ENCODE measurements at places on chromosomes 3 and 15.

DNA sequence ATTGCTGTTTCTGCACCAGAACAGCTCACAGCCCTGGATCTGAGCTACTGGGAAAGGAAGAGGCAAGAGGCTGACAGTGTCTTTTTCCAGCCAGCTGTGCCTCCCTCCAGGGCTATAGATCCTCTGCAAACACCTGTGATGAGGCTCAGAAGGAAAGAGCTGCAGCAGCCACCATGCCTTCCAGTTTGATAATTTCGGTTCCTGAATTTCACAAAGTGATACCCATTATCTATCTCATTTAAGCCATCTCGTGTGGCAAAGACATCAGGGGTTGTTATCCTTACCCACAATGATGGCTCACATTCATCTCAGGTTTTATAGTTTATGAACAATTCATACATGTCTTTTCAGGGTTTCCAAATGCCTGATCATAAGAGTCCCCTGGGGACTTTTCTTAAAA, 1.8 kb upstream of the LARP6 start:
- DNase-seq, result no peak

- no peak for DNase-seq
Observed at GRCh38 chr3:113166719-113167492, 44.5 kb upstream of the BOC start.

- no peak for DNase-seq
Observed at GRCh38 chr3:182212479-182213076, 500.9 kb downstream of the SOX2 start.

- DNase-seq, result no peak
Observed at GRCh38 chr3:100184948-100185570, 70.8 kb upstream of the FILIP1L start.

DNA sequence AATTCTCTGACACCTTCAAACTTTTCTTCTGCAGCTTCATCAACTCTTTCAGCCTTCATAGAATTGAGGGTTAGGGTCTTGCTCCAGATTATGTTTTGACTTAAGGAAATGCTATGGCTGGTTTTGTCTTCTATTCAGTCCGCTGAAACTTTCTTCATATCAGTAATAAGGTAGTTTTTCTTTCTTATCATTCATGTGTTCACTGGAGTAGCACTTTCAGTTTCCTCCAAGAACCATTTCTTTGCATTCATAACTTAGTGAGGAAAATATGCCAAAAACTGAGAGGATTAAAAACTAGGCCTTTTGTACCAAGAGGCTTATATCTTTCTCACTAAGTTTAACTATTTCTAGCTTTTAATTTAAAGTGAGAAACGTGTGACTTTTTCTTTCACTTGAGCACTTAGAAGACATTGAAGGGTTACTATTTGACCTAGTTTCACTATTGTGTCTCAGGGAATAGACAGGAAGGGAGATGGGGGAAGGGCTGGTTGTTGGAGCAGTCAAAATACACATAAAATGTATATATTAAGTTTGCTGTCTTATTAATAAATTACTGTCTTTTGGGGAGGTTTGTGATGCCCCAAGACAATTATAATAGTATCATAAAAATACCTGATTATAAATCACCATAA, 1110.1 kb downstream of the TBL1XR1 start:
- no peak for DNase-seq

DNA sequence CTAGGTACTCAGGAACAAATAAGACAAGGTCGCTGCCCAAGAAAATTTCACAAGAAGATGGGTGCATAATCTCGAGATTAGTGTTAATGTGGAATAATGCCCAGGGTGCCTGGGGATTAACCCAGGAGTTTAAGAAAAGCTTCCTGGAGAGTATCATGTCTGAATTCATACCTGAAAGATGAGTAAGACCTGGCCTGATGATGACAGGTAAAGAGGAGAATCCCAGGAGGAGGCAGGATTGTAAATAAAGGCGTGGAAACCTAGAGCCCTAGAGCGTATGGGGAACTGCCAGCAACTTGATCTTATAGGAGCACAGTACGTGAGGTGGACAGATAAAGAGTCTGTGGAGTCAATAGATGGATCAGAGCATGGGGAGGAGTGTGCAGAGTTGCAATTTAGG, 43.0 kb downstream of the ARRDC4 start:
- no peak for DNase-seq

- DNase-seq, result no peak
Observed at GRCh38 chr15:46034755-46035154, 399.9 kb downstream of the SQOR start.

DNA sequence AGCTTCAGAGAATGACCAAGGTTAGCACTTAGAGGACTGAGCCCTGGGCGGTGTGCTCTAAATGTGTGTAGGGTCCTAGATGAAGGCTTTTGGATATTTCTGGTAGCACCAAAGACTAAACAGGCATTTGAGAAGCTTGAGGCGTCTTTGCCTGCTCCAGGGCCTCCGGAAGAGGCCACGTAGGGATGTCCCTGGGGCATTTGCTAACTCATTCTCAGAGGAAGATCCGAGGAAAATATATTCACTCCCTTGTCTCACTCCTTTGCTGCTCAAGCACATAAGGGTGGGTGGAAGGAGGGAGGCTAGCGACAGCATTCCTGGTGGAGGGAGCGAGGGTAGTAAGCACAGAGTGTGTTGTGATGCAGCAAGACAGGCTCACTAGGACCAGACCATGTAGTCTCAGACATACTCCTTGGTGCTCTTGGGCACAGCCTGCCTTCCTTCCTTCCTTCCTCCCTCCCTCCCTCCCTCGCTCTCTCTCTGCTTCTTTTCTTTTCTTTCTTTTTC, 38.5 kb upstream of the XCR1 start:
- no peak for DNase-seq

GRCh38 chr3:164360738-164361406, 717.4 kb downstream of the SI start:
- no peak for DNase-seq

DNA sequence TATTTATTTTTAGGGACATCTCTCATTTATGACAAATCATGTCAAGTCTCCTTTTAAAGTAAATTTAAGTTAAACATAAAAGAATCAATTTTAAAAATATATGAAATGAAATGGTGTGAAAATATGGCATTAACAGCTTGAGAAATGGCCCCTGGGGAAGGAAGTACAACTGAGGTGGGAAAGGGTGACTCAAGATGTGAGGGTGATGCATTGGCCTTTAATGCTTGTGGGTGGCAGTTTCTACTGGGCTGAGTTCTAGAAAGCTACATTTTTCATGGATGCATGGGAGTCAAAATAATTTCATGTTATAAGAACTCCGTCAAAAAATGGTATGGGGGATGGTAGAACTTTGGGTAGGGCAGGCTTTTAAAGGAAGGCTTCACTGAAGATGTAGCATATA, 708.8 kb upstream of the CFAP20DC start:
- no peak for DNase-seq

GRCh38 chr3:183541738-183542137, 13.8 kb downstream of the KLHL6 start:
- DNase-seq, result no peak

DNA sequence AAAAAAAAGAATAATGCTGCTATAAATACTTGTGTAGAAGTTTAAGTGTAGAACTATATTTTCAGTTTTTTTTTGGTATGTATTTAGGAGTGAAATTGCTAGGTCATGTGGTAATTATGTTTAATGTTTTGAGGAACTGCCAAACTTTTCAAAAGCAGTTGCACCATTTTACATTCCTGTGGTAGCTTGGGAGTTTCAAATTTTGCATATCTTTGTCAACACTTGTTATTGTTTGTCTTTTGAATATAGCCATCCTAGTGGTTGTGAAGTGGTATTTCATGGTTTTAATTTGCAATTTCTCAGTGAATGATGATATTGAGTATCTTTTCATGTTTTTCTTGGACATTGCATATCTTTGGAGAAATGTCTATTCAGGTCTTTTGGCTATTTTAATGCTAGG, 30.4 kb downstream of the SKIL start:
- DNase-seq, result no peak

- no peak for DNase-seq
Observed at GRCh38 chr3:63090656-63091055, 187.5 kb upstream of the SYNPR start.

GRCh38 chr3:119743921-119744320, 38.0 kb upstream of the NR1I2 start:
- DNase-seq, result no peak

DNA sequence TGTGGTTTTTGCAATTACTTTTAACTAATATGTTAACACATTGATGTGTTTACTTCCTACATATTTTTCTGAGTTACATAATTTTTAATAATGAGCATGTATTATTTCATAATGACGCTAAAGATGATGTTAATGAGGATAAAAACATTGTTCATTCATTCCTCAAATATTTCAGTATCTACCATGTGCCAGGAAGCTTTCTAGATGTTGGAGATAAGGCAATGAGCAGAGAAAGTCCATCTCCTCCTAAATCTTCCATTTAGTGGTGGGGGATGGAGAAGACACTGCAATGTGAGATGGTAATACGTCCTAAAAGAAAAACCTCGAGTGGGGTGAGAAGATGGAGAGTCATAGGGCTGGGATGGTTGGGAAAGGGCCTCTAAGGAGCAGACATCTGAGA, 132.7 kb downstream of the MYLK start:
- no peak for DNase-seq

DNA sequence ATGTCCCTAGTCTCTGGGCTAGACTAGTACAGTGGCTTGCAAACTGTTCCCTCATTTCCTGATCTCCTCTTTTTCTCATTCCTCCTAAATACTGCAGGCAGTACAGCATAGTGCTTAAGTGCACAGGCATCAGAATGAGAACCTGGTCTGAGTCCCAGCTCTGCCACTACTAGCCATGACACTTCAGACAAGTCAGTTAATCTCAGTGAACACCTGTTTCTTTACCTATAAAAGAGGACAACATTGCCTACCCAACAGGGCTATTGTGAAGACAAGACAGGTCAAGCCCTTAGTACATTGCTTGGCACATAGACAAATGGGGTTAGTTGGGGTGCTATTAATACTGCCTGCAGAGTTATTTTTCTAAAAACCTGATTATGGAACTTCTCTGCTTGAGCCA, 113.3 kb downstream of the RYR3 start:
- DNase-seq, result no peak

DNA sequence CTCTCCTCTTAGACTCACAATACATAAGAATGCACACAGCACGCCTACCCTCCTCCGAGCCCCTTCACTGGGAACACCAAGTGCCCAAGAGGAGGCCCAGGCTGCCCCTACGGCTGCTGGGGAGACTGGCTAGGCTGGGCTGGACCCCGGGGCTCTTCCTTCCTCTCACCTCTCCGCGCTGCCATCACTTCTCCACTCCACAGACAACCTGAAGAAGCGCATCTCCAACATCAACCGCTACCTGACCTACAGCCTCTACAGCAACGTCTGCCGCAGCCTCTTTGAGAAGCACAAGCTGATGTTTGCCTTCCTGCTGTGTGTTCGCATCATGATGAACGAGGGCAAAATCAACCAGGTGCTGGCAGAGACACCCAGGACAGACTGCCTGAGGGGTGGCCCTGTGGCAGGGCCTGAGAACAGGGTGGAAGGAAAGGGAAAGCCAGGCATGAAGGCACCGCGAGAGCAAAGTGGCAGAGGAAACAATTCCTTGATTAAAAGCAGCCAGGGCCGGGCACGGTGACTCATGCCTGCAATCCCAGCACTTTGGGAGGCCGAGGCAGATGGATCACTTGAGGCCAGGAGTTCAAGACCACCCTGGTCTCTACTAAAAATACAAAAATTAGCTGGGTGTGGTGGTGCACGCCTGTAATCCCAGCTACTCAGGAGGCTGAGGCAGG, 51.6 kb downstream of the SEMA3G start:
- DNase-seq, result no peak

- DNase-seq, result no peak
Observed at GRCh38 chr3:55089211-55089610, 161.4 kb upstream of the LRTM1 start.

GRCh38 chr3:190384309-190384756, 3.6 kb upstream of the CLDN16 start:
- no peak for DNase-seq

GRCh38 chr3:188137051-188137450, 16.9 kb upstream of the LPP start:
- no peak for DNase-seq

GRCh38 chr15:69265347-69265955, 33.3 kb upstream of the PAQR5 start:
- no peak for DNase-seq

GRCh38 chr15:52102463-52102862, 10.1 kb downstream of the BCL2L10 start:
- DNase-seq, result no peak

GRCh38 chr15:63020759-63021430, 21.7 kb upstream of the TPM1 start:
- DNase-seq, result no peak

DNA sequence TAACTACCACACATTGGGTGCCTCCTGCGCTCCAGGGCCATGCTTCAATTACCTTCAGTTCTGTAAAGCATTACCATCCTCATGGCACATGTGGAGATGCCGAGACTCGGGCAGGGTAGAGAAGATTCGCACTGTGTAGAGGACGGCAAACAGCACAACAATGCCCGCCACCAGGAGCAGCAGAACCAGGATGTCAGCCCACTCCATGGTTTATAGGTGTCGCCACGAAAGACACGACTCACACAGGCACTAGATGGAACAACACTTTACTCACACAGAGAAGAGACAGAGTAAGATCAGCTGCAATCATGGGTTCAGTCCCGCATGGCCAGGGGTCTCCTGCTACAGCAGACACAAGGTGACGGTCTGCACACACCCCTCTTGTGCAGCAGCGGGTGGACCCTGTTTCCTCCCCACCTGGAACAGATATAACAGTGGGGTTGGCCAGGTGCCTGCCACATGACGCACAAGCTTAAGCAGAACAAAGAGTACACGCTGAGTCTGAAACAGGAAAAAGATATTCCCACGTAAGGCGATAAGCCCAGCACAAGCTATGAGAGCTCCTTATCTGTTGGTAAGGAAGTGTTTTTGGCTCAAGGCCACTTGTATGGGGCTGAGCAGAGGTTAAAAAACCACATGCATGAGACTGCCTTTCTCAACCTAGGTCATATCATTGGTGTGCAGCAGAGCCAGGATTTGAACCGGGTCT, 2.5 kb upstream of the TBC1D21 start:
- no peak for DNase-seq

- DNase-seq, result no peak
Observed at GRCh38 chr3:11155341-11156025, 1.2 kb downstream of the HRH1 start.

- no peak for DNase-seq
Observed at GRCh38 chr3:56884387-56884786, 82.6 kb upstream of the ARHGEF3 start.

DNA sequence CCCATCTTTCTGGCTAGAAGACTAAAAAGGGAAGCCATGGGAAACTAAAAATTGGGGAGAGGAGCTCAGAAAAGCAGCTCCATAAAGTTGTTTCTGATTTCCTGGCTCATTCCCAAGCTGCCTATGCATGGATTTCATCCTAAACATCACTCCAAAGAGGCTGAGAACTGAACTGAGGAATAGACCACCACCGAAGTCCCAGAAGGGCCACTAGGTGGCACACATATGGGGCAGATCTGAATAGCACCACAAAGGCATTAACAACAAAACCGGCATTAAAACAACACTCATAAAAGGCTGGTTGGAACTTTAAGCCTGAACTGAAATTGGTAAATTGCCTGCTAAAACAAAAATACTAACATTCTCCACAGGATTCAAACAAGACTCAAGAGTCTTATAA, 106.3 kb downstream of the PLD1 start:
- no peak for DNase-seq
